ENCODE measurements at places on chromosomes 4 and X.

DNA sequence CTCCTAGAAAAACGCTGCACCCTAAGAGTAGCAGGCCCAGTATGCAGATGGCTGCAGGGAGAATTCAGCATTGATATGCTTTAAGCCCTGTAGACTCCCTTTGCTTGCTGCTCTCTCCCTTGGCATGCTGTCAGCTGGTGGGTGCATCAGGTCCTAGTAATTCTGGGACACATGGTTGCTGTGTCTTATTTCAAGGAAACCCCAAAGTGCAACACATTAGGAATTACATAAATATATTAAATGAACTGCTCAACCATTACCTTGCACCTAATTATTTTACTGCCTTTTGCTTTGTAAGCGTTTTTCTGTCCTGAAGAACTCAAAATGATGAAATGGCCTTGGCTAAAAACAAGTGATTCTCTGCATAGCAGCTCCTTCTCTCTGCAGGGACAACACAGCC lies 516.3 kb downstream of the ZIC3 start:
- no peak for DNase-seq

DNA sequence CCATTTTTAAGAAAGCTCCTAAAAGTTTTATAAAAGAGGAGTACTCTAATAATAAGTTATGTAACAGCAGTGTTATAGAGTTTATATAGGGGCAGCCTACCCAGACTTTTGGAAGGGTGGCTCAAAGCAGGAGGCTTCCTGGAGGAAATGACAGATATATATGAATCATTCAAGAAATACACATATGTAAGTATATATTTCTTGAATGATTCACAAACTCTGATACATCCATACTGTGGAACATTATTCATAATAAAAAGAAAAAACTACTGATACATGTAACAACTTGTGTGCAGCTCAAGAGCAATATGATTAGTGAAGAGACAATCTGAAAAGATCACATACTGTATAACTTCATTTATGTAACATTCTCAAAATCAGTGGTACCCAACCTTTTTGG lies 166.2 kb downstream of the WDFY3 start:
- no peak for DNase-seq

DNA sequence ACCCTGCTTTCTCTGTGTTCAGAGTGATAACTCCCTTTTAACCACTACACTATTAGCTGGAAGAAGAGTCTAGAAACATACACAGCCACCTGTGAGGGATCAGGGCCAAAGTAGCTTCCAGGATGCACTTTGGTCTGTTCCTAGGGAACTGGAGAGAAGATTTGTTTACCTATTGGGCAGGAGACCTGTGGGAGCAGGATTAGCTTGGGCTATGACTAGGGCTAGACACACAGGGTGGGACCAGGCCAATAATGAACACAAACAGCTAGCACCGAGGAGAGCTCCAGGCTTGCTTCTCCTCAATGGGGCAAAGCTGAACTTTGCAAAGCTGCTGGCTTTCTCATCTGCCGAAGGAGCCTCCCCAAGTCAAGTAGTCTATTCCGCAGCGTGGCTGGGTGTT lies 24.4 kb upstream of the MAP7D3 start:
- DNase-seq: no peak

DNA sequence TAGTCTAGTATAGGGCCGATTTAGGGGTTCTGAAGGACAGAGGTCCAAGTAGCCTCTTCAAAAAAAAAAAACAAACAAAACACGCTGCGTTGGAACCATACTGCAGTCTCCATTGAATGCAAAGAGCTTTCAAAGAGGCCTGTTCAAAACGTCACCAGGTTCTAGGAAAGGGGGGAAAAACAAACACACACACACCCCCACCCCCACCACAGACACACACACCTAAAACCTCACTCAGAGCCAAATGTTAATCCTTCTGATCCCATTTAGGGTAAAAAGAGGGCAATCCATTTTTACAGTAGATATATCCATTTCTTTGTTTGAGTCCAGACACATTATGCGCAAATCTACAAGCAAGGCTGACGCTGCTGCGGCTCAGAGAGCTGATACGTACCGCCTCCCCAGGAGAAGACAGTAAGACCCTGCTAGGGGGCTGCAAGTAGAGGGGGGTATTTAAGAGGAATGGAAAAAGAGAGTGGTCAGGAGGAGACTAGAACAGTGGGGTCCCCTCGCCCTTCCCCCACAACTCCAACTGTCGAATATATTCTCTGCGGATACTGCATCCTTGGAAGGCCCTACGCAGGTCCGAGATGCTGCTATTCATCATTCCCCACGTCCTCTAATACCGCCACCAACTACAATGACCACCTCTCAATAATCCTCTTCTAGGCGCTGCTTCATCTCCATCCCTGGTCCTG lies 1.3 kb downstream of the NKRF start:
- no peak for DNase-seq

- DNase-seq: no peak
Measured at GRCh38 chr4:30719454-30720020, 632 bp upstream of the PCDH7 start.

GRCh38 chr4:147090486-147090885 lies 144.8 kb upstream of the TTC29 start:
- DNase-seq: no peak

DNA sequence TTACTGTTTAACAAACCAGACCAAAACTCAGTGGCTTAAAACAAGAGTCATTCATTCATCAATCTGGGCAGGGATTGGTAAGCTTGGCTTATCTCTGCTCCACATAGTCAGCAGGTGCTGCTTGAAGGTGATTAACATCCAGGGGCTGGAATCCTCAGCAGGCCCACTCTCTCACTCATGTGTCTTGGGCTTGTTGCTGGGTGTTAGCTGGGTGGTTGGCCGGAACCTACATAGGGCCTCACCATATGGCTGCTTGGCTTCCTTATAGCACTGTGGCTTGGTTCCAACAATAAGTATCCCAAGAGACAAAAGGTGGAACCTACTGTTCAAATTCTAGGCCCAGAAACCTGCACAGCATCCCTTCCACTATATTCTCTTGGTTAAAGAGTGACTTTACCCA lies 125.0 kb downstream of the RASGEF1B start:
- no peak for DNase-seq

DNA sequence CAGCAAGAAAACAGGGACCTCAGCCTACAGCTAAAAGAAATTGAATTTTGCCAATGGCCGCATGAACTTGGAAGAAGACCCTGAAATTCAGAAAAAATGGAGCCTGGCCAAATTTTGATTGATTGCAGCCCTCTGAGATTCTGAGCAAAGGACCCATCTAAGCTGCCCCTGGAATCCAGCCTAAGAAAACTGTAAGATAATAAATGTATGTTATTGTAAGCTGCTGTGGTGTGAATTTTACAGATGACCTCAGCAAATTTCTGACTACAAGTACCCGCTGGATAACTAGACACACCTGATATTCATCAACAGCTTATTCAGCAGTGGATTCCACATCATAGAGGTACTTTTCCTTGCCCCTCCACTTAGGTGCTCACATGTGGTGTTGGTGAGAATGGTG lies 119.5 kb upstream of the EPHA5 start:
- no peak for DNase-seq

DNA sequence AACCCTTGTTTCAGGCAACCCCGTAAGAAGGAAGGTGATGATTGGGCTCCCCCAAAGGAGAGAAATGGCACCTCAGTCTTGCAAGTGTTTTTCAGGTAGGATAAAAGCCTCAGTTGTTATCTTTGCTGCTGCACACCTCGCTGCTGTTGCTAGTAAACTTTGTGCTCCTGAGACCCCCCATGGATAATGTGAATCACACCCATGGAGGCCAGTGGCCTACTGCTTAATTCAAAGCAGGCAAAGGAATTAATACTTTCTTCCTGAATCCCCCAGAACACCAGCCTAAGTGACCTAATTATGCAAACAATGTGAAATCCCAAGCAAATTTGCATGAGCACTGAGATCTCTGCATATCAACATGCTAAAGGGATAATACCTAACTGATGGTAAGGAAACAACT lies 337.5 kb downstream of the GRIA2 start:
- DNase-seq: no peak

DNA sequence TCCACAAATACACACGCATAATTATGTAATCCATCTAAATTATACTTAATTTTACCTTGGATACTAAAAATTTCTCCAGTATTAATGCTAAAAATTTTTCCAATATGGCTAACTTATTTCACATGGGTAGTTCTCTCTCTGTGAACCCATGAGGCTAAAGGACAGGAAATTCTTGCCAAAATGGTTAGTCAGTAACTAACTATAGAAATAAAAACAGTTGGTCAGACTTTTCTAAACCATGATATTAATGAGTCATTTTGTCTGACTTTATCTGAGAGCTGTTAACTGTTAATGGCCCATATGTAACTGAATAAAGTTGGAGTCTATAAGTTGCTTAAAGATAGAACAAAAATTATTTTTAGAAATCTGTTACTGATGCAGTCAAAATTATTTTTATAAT lies 549.4 kb downstream of the TLL1 start:
- no peak for DNase-seq

DNA sequence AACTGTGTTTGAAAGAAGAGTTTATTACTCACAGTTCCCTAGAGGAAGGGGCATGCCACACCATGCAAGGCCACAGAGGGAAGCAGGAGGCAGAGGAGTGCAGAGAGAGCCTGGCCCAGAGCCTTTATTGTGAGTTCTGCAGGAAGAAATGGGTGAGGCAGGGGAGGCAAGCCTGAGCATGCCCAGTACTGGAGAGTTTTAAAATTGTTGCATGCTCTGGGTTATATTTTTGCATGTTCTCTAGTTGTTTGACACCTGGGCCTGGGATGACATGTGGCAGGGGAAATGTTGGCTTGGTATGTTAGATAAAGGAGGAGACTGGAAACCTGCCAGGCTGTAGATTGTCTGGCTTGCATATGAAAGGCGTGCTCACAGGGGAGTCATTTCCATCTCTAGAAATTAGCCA lies 19.7 kb upstream of the CRMP1 start:
- no peak for DNase-seq

DNA sequence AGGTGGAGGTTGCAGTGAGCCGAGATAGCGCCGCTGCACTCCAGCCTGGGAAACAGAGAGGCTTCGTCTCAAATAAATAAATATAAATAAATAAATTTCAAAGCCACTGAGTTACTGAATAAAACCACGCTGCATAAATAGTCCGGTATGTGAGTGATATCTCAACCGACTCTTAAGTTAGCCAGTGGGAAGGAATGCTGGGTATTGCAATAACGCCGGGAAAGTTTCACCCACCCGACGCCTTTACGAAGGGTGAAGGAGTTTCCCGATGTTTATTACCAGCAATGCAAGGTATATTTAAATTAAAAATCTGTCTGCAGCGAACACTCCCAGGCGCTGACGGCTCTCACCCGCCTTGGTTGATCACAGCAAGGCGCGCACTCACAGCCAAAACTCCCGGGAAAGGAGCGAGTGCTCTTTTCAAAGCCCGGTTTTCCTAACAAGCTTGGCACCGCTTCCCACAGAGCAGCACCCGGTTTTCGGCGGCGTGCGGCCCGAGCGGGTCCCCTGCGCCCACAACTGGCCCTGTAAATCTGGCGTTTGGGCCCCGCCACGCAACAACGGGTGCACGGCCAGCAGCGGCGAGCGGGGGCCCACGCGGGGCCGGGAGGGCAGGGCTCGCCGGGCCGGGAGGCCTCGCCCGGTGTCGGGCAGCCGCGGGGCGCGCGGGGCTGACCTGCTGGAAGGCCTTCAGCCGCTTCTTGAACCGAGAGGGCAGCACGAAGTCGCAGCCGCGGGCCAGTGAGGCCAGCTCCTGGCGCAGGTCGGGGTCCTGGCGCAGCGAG lies 13.7 kb downstream of the PPP2R3B start:
- DNase-seq: no peak

GRCh38 chrX:107450823-107451509 lies 1.5 kb downstream of the FRMPD3 start:
- no peak for DNase-seq

GRCh38 chr4:3660086-3660927 lies 105.9 kb upstream of the ADRA2C start:
- peak; percentile 28 for DNase-seq

DNA sequence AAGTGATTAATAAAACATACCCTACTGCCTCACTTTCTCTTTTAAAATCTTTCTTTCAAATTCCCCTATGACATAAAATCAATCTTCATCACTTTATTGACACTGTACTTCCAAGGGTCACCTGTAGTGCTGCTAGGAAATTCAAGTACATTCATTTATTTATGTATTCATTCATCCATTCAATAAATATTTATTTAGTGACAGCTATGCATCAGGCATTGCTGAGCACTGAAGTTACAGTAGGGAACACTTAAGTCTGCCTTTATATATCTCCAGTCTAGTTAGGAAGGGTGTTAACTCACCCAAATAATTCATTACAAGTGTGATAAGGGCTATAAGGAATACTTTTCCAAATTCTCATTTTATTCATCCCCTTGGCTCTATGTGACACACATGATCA lies 2.3 kb downstream of the SYTL5 start:
- no peak for DNase-seq

GRCh38 chr4:93633721-93634120 lies 194.8 kb upstream of the ATOH1 start:
- DNase-seq: no peak

- no peak for DNase-seq
Measured at GRCh38 chrX:154371789-154372300, 2.6 kb downstream of the FLNA start.

DNA sequence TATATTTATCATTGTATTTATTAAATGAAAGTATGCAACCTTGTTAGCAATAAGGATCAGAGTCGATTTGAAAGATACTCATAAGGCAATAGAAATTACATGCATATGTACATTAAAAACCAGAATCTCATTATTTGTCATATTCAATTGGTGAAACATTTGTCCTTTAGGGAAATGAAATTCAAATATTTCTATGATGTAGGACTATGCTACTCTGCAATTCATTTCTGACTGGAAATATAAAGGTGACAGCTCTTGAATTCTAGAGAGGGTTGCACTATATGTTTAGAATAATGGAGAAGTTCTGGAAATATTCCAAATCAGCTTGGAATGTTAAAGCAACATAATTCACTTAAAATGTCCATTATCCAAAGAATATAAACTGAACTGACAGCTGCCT lies 1519.8 kb downstream of the ARAP2 start:
- DNase-seq: no peak

GRCh38 chr4:110124711-110125110 lies 73.7 kb downstream of the ELOVL6 start:
- DNase-seq: no peak

DNA sequence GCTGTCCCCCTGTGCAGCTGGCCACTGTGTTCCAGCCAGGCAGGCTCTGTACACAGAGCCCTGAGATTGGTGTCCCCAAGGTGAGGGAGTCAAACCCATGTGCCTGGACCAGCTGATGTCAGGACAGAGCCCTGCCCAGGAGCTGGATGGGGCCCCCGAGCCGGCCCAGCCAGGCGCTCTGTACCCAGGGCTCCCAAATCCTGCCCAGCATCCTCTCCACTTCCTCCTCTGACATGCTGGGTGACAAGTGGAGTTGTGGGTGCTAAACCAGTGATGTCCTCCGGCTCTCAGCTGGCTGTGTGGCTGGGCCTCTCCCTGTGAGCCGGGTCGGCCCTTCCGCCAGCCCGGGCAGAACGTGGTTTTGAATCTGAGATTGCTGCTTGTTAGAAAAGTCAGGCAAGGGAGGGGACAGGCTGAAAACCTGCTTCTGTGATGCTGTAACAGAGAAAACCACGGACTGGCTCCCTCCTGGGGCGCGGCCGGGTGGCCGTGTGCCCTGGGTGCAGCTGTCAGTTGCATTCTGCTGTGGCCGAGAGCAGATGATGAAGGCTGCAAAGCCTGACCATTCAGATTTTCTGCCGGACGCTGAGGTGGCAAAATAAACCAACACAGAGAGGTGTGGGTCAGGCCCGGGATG lies 7.9 kb upstream of the CPLX1 start:
- no peak for DNase-seq
